Renal pelvis (tissue), 12 donors: ENCODE measurements at places on chromosomes 12 and 14.

GRCh38 chr12:120230326-120230973 is 29.5 kb upstream of the RPLP0 start:
- peak; percentile 73 for DNase-seq

- no peak for DNase-seq
These were observed 185.6 kb downstream of the TMEM117 start for GRCh38 chr12:44021471-44021971.

DNA sequence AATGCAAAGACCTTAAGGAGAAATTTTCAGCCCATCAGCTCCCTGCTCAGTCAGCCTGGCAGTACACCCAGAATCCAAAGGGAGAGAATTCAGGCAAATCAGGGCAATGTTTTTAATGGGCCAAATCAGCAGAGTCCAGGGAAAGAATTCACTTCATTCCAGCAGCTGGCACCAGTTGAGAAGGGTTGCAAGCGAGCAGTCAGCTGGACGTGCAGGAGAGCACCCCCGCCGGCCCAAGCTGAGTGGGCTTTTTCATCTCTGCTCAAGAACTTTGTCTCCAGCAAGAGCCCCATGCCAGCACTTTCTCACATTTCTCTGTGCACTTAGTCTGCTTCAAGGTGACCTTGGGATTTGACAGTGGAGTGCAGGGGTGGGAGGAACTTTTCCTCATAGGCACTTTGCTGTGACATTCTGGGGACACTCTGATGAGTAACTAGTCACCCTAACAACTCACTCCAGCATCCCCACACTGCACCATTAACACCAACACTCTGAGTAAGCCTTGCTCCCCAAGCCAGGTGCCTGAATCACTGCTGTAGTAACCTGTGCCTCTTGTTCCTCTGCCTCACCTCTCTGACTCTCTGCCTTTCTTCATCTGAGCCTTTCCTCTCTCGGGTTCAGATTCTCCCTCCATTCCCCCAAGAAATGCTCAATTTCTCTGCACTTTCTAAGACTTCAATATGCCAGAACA is 2.2 kb downstream of the ENDOU start:
- DNase-seq: no peak

- DNase-seq: no peak
These were observed 45.6 kb downstream of the FNTB start for GRCh38 chr14:65032319-65032718.

GRCh38 chr12:100114574-100114973 is 28.1 kb downstream of the BLTP3B start:
- no peak for DNase-seq

DNA sequence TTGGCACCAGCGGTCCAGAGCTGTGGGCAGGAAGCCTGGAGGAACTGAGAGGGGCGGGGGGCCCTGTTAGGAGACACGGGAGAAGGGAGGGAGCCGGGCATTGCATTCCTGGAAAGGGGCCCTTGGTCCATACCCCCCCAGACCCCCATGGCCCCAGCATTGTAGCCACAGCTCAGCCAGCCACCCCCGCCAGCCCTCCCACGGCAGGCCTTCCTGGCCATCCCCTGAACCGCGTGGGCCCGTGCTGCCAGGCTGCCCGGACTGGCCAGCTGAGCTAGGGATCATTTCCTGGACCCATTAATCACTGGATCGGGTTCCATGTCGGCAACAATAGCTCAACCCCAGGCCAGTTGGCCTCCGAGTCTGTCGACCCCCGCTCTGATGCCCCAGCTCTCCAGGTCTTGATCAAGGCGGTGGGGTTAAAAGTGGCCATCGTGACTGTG is 39.8 kb upstream of the DIO3 start:
- DNase-seq: peak; percentile 26

DNA sequence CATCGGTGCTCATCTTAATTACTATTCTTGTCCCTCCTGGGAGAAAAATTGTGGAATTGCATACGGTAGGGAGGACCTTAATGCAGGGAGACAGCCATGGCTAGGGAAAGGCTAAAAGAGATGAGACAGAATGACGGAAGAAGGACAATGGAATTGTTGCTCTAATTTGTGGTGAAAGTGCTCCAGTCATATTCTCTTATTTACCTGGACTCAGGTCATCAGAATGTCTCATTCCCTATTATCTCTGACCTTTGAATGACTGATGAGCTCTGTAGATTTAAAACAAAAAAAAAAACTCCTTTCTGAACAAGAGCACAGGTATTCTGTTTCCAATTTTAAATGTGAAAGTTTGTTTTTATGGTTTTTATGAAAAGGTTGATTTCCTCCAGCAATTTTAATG is 8.6 kb upstream of the EPS8 start:
- DNase-seq: no peak

DNA sequence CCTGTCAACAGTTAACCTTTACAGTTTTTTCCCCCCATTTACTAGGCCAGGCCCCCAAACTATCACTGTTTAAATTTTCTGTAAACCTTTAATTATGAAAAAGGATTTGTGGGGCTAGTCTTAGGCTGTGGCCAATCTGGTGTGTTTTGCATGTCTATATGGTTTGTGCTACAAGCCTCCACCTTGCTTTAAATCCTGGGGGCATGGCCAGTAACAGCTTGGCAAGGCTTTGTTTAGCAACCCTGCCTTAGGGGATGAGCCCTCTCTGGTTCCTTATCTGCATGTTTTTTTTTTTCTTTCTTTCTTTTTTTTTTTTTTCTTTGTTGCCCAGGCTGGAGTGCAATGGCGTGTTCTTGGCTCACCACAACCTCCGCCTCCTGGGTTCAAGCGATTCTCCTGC is 102.7 kb downstream of the KCNMB4 start:
- DNase-seq: no peak

DNA sequence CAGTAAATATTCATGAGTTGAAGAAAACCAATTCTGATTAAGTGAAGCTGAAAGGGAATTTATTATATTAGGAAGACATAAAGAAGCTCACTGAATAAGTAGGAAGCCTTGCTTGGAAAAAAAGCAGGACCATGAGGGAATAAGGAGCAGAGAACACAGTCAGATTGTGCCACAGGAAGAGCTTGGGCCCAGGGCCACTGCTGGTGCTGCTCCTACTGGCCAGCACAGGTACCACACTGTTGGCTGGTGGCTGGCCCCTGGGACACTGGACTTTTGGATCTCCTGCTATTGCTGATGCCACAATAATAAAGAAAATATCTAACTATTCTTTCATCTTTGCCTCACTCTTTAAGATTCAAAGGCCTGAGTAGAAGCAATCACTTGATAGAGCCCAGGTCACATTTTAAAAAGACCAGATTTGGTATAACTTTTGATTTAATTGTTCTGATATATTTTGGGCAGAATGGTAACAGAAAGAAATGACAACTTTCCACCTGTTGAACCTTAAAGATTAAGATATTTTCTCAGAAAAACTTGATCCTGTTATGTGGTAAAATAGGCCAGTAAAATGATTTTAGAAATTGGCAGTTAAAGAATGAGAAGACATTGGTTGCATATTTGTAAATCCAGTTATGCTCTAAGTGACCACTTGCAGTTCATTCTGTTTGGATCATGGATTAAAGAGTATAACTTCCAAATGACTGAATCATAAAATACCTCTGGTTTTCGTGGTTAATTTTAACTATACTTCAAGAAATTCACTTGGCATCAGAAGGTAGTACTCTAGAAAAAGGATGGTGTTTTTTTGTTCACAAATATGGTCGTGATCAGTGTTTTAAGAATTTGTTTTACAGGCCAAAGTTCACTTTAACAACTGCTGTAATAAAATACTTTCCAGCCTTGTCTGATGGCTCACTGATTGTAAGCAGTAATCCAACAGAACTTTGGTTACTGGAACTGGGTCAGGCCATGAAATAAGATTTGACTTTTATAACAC is 68.3 kb downstream of the DERA start:
- no peak for DNase-seq
